ENCODE measurements at places on chromosomes 12 and 14.
A peak's percentile ranks its signal among the peaks of the same experiment; 100 is the strongest.

DNA sequence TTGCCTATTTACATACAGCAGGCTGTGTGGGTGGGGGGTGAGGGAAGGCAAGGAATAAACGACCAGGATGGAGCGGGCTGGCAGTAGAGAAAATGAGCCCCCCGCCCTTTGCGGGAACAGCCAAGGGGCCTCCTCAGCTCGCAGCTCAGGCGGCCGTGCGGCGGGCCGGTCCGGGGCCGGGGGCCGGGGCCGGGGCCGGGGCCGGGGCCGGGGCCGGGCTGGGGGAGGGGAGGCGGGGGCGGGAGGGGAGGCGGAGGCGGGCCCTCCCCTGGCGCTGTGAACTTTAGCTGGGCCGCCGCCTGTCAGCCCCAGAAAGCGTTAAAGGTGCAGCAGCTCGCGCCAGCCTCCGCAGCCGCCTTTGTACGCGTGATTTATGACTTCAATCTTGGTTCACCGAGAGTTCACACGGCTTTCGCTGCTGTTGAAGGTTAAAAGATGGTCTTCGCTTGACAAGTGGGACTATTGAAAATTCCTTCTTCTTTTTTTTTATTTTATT lies 28.8 kb downstream of the HOXC4 start:
- DNase-seq, result peak; percentile 7

DNA sequence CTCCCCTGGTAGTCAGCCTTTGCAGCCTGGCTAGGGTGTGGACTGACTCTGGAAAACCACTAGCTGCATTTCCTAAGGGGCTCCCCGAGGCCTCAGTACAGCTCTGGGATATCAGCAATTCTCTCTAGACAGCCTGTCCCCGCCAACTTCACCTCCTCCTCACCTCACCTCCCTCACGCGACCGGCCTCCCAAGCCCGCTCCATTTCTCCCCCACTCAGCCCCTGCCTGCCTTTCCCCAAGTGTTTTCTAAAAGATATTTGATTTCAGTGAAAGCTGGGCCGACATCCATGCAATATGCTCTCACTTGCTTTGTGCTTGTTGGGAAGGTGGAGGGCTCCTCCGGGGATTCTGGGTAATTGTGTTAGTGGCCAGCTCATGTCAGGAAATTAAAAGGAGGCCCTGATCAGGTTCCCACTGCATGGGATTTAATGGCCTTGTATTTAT lies 91.8 kb downstream of the ESRRB start:
- DNase-seq, result no peak

GRCh38 chr12:81010641-81011040 lies 67.2 kb upstream of the ACSS3 start:
- DNase-seq, result no peak

GRCh38 chr12:127143020-127143419 lies 1124.0 kb upstream of the TMEM132C start:
- no peak for DNase-seq

DNA sequence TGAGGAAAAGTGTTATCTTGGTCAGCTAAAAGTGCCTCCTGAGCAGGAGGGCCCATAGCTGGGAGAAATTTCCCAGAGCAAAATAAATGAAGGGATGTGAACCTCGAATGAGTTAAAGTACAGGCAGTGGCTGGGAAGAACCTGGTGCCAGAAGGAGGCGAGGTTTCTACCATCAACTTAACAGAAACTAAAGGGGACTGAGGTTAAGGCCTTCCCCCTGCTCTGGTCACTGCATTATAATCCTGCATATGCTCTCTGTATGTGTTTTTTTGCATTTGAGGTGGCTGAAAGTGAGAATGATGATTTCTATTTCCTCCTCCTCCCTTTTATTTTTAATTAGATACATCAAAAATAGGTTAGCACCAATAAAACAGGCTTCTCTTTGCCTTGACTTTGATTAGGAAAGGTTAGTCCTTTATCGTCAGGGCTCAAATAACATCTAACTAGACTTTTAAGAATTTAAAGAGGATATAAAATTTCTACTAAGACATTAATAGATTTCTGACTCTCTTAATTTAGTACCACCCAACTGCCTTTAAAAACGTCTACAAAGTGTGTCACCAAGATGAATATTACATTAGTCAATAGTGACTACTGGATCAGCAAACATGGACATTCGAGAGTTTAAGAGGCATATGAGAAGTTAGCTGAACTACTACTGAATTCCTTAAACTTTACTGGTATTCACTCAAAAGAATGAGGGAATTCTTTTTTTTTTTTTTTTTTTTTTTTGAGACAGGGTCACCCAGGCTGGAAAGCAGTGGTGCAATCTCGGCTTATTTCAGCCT lies 49.2 kb downstream of the GALNT4 start:
- no peak for DNase-seq

DNA sequence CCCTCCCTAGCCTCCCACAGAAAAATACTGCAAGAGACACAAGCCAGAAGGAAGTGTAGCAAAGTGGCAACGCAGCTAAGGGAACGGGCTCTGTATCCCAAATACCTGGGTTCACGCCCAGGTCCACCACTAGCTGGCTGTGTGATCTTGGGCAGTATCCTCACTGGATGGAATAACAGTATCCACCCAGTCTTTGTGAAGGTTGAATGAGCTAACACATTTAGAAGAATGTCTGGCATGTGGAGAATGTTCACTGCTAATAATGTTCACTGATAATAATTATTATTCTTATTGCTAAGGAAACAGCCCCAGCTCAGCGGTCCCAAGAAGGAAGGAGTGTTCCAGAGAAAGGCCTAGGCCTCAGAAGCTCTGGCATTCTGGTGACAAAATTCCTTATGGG lies 70.9 kb downstream of the VWF start:
- DNase-seq, result no peak

DNA sequence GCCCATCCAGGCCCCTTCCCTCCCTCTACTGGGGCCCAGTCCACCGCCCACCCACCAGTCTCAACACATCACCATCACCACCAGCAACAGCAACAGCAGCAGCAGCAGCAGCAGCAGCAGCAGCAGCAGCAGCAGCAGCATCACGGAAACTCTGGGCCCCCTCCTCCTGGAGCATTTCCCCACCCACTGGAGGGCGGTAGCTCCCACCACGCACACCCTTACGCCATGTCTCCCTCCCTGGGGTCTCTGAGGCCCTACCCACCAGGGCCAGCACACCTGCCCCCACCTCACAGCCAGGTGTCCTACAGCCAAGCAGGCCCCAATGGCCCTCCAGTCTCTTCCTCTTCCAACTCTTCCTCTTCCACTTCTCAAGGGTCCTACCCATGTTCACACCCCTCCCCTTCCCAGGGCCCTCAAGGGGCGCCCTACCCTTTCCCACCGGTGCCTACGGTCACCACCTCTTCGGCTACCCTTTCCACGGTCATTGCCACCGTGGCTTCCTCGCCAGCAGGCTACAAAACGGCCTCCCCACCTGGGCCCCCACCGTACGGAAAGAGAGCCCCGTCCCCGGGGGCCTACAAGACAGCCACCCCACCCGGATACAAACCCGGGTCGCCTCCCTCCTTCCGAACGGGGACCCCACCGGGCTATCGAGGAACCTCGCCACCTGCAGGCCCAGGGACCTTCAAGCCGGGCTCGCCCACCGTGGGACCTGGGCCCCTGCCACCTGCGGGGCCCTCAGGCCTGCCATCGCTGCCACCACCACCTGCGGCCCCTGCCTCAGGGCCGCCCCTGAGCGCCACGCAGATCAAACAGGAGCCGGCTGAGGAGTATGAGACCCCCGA lies 6.8 kb upstream of the RNU7-1 start:
- no peak for DNase-seq

DNA sequence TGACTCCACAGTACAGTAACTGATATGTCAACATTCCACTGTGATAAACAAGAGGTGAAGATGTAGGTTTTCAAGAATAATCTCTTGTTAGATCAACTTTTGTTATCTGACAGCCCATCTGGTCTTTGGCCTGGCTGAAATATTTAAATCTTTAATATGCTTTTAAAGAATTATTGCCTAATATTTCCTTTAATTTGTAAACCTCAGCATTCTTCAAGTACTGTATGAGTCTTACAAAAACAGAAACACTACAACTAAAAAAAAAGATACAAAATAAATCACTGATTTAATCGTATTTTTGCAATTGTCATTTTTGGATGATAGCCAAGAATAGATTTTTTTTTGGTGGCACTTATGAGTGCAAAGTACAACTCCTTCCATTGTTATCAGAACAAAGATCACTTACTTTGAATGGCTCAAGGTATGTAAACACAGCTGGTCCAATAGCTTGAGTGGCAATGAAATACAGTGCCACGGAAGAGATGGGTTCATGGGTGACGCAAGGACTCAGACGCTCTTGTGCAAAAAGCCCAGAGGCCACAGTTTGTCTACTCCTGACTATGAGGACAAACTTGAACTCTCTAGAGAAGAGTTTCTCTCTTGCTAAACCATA lies 109.5 kb downstream of the PAX9 start:
- no peak for DNase-seq

DNA sequence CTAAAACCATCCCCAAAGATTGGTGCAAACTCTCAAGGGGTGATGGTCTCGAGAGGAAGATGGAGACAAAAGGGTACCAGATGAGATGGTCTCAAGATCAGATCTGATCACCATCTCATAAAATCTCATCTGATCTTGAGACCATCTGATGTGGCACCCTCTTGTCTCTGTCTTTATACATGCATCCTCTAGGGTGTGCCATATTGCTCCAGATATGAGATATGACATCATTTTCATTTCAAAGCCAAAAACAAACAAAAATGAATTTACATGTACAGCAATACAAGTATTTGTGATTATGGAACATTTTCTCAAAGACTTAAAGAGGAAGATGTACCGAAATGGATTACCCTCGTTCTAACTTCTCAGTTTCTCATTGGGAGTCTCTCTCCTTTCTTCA lies 787.2 kb downstream of the GALC start:
- DNase-seq, result no peak

DNA sequence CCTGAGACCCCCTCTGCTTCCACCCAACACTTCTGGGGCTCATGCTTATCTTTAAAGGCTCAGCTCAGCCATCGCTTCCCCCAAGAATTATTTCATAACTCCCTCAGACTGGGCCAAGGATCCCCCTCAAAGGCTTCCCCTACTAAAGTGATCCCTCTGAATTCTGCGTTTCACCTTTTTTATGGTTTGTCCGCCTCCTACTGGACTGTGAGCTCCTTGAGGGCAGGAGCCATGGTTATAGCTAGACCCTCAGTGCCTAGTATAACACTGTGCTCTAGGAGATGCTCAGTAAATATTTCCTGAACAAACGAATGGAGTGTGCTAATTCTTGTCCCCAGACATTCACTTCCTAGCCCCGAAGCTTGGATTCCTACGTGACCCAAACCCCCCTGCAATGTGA lies 20.5 kb upstream of the SRRM4 start:
- no peak for DNase-seq

- DNase-seq, result no peak
These were observed 706 bp upstream of the DIO2 start for GRCh38 chr14:80212023-80212397.

- no peak for DNase-seq
These were observed 88.9 kb downstream of the MED13L start for GRCh38 chr12:116188581-116188980.

DNA sequence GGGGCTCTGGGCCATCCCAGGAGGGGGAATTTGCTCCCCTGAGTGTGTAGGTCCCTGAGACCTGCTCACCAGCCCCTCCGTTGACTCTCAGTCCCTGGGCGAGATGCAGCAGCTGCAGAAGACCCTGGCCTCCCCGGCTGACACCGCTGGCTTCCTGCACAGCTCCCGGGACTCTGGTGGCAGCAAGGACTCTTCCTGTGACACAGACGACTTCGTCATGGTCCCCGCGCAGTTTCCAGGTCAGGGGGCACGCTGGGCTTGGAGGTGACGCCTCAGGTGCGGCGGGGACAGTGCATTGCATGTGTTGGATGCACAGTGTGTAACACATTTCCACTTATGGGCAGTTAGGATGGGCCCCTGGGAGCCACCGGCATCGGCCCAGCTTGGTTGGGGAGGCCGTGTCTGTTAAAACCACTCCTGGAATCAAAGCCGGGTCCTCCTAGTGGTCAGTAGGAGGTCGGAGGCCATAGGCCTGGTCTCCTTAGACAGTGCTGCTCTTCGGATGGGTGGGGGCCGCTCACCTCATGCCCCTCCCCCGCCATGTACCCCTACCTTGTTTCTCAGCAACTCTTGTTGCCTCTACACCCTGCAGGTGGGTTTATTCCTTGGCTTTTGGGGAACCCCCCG lies 17.1 kb upstream of the PUS1 start:
- no peak for DNase-seq

- DNase-seq, result no peak
These were observed 28.2 kb downstream of the SOX5 start for GRCh38 chr12:23921099-23921856.

GRCh38 chr14:30210630-30211029 lies 283.0 kb upstream of the PRKD1 start:
- no peak for DNase-seq

DNA sequence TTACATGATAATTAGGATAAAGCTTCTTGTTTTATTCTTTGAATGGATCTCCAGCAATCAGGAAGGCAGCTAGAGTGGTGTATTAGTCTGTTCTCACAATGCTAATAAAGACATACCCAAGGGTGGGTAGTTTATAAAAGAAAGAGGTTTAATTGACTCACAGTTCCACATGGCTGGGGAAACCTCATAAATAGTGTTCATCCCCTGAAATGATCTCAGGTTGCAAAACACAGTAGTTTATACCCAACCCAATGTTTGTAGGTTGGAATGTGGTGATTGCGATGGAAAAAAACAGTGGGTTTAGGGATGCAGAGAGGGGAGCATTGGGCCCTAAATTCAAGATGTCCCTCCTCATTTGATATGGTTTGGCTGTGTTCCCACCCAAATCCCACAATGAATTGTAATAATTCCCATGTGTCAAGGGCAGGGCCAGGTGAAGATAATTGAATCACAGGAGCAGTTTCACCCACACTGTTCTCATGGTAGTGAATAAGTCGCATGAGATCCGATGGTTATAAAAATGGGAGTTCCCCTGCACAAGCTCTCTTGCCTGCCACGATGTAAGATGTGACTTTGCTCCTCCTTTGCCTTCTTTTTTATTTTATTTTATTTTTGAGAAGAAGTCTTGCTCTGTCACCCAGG lies 11.5 kb downstream of the MUCL1 start:
- no peak for DNase-seq

DNA sequence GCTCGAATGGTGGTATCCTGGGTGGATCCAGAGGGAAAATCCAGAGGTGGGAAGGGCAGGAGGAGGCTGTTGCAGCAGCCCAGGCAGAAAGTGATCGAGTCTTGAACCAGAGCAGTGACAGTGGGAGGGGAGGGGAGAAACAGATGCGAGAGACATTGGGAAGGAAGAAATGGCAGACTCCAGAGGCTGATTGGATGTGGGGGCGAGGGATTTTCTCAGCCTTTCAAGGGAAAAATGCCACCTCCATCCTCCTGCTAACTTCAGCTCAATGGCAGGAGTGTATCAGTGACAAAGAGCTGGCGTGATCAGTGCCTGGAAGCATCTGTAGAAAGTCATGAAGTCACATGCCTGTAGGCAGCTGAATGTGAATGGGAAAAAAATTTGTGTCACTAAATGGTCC lies 38.6 kb upstream of the NRXN3 start:
- no peak for DNase-seq
